Stimulated activated naive CD4-positive, alpha-beta T cell (primary cell): ENCODE measurements at places on chromosomes 3 and 15.

- DNase-seq, result no peak
Measured at GRCh38 chr15:35019404-35020327, 31.6 kb upstream of the ZNF770 start.

GRCh38 chr3:173255555-173255954 is 114.5 kb upstream of the SPATA16 start:
- DNase-seq, result no peak

DNA sequence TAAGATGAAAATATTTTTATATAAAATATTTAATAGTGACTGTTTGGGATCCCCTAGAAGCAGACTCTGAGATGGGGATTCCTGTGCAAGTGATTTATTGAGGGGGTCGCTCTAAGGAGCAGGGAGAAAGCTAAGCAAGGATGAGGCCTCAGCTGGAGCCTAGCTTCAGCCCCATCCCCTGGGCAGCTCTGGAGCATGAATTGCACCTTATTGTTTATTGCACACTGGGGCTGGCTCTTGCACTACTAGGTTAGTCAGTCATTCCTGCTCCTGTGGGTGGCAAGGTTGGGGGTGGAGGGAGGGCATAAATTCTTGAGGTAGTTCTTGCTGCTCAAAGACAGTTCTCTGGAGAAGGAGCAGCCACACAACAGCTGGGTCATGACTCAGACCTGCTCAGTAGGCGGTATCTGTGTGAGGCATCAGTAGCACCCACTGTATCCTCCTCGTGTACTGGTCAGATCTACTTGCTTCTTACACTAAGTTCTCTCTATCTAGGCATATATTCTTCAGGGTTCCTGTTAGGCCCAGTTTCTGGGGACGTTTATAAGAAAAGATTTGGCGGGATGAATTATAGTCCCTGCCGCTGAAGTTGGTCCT is 27.2 kb upstream of the TNFSF10 start:
- DNase-seq, result no peak

- DNase-seq, result no peak
Measured at GRCh38 chr15:100043692-100044091, 298.1 kb downstream of the ADAMTS17 start.

- no peak for DNase-seq
Measured at GRCh38 chr3:71671216-71671845, 53.9 kb downstream of the EIF4E3 start.
